ENCODE measurements at places on chromosomes 11 and 22. TPM values are rescaled to one million over a fixed set of nuclear protein-coding genes. Genes with fewer than 3 reads are reported as not detected.

Gene NPTXR
- total RNA-seq = under 0.01 TPM

Gene RASL10A
- not detected for total RNA-seq

Gene NAALADL1
- 71.2 TPM for total RNA-seq

Gene MS4A6A
- not detected for total RNA-seq

Gene WBP2NL
- 0.18 TPM for total RNA-seq

Gene DRG1
- 91.3 TPM for total RNA-seq

Gene CEND1
- total RNA-seq = 0.89 TPM

Gene FGF3
- not detected for total RNA-seq
